Keratinocyte (primary cell): ENCODE measurements at places on chromosomes 3 and 15.

GRCh38 chr3:180678231-180678630 is 1.1 kb downstream of the CCDC39 start:
- no peak for DNase-seq

DNA sequence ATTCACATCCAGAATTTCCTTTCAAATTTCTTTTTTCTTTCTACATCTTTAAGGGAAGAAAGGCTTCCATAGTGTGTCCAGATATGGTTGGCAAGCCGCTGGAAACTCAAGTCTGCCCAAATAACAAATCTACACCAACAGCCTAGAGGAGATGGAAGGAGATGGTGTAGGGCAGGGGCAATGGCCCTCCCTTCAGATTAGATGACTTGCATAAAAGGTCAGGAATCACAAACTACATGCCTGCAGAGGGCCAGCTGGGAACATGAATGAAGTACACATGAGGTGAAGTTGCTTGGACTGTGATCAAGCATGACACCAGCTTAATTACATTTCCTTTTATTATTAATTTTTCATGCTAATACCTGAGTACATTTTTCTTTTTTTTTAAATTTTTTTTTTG is 10.2 kb downstream of the SLC27A2 start:
- no peak for DNase-seq

DNA sequence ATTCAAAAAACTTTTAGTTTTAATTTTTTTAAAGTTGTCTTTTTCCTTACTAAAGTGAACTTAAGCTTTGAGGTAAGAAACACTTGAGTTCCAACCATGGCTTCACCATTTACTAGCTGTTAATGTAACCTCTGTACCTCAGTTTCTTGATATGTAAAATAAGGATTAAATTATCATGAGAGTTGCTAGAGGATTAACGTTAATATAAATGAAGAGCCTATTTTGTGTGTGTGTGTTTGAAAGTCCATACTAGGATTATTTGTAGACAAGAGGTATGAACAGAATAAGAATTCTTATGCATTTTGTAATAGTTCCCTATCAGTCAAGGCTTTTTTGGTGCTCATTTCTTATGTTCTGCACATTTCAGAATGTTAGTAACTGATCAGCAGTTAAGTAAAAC is 93.7 kb downstream of the MME start:
- DNase-seq: no peak

- no peak for DNase-seq
Measured at GRCh38 chr15:70172566-70173225, 75.0 kb upstream of the TLE3 start.

- peak; percentile 9 for DNase-seq
Measured at GRCh38 chr15:71800835-71801745, 9.3 kb upstream of the NR2E3 start.

- DNase-seq: no peak
Measured at GRCh38 chr3:18099611-18100010, 325.5 kb downstream of the SATB1 start.

- no peak for DNase-seq
Measured at GRCh38 chr15:63601704-63602185, 4.6 kb downstream of the FBXL22 start.

- no peak for DNase-seq
Measured at GRCh38 chr3:38028621-38029361, 651 bp downstream of the PLCD1 start.

GRCh38 chr3:127726894-127727293 is 54.1 kb downstream of the ABTB1 start:
- no peak for DNase-seq

GRCh38 chr3:80014576-80014975 is 246.8 kb upstream of the ROBO1 start:
- DNase-seq: no peak

DNA sequence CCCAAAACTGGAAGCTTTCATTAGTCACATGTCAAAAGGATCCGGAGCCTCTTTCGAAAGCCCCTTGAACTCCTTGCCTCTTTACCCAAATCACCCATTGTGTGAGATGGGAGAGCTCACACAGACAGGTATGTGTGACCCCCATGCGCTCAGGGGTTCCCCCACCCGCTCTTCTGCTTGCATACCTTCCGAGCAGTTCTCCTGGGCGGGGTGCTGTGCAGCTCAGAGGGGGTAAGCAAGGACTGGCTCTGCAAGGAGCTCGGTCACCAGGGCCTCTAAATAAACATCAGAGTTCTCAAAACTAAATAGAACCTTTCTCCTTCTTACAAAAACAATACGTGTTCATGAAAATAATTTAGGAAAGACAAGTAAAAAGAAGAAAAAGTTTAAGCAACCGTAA is 55.7 kb downstream of the PXYLP1 start:
- no peak for DNase-seq

DNA sequence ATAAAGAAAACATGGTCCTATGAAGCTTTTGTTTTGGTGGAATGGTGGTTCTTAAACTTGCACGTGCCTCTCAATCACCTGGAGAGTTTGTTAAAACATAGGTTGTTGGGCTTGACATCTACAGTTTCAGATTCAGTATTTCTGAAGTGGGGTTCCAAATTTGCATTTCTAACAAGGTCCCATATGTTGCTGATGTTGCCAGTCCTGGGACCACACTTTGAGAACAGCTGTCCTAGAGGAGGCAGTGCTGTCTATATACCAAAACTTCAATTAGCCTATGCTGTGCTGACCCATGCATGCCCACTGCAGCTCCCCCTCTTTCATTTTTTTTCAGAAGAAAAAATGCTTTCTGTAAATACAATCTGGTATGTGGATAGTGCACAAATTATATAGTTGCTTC is 31.3 kb downstream of the ALCAM start:
- DNase-seq: no peak

GRCh38 chr15:57017024-57017423 is 98.6 kb downstream of the TCF12 start:
- DNase-seq: no peak

- no peak for DNase-seq
Measured at GRCh38 chr3:167750272-167750971, 14.9 kb downstream of the SERPINI1 start.

DNA sequence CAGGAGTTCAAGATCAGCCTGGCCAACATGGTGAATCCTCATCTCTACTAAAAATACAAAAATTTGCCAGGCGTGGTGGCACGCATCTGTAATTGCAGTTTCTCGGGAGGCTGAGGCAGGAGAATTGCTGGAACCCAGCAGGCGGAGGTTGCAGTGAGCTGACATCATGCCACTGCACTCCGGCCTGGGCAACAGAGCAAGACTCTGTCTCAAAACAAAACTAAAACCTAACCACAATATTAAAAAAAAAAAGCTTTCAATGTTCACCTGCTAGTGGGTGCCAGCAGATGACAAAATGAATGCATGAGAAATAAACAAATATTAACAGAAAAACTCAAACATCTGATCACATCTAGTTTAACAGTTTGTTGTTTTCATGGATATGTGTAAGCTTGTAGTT is 9.0 kb downstream of the SLC24A1 start:
- DNase-seq: no peak

DNA sequence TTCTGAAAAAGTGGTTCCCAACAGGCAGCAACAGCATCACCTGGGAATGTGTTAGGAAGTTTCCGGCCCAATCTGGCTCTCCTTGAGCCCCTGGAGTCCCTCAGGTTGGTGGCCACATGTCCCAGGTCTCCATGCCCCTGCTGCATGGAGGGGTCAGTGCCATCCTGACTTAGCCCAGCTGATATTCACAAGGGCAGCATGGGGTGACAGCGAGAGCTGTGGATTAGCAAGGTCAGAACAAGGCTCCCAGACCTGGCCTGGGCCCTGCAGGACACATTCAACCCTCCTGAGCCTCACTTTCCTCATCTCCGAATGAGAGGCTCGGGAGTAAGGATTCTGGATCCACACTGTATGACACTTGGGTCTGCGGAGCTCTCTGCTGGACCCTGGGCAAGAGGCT is 243.8 kb upstream of the TLE3 start:
- DNase-seq: no peak

DNA sequence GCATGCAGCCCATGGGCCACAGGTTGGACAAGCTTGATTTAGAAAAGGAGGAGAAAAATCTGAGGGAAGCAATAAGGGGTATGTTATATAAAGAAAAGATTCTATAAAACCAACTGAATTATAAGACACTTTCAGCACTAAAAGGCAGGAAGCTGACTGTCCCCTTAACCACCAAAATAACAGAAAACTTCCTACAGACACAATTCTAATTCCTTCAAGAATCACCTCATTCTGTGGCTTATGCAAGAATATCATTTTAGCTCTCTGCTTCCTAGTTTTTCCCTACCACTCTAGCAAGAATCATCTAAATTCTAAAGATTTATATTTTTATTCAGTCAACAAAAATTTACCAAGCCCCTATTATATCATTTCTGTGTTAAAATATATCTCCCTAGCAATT is 6.3 kb downstream of the STAG1 start:
- DNase-seq: no peak

- DNase-seq: no peak
Measured at GRCh38 chr3:152192050-152192449, 76.7 kb upstream of the MBNL1 start.

- no peak for DNase-seq
Measured at GRCh38 chr15:88828791-88829190, 25.6 kb downstream of the ACAN start.

DNA sequence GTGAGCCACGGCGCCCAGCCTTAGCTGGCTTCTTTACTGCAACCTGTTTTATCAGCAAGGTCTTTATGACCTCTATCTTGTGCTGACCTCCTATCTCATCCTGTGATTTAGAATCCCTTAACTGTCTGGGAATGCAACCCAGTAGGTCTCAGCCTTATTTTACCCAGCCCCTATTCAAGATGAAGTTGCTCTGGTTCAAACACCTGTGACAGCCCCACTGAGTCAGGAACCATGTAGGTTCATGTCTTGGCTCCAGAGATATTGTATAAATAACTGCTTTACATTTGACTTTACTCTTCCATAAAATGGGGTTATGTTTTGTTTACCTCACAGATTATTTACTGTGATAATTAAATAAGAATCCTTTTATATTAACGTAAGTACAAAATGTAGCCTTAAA is 27.1 kb upstream of the ANO10 start:
- no peak for DNase-seq

DNA sequence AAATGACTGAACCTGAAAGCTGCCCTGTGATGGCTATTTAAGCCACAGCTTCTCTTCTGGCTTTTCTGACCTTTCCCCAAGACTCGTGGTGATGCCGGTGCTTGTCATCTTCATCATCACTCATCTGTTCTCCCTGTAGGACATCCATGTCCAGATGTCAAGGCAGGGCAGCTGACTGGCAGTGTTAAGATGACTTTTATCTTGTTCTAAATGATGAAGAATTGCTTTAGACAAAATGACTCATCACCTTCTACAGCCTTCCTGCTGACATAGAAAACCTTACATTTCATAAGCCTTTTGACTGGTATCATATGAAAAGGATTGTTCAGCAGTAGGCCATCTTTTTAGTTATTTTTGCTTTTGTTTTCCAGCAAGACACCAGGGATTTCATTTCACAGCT is 67.0 kb upstream of the GPR149 start:
- no peak for DNase-seq

GRCh38 chr3:146159616-146160320 is 1.2 kb downstream of the PLOD2 start:
- DNase-seq: no peak

- DNase-seq: no peak
Measured at GRCh38 chr15:43125100-43125661, 8.2 kb upstream of the TMEM62 start.

- no peak for DNase-seq
Measured at GRCh38 chr15:88232771-88233201, 23.8 kb downstream of the NTRK3 start.

DNA sequence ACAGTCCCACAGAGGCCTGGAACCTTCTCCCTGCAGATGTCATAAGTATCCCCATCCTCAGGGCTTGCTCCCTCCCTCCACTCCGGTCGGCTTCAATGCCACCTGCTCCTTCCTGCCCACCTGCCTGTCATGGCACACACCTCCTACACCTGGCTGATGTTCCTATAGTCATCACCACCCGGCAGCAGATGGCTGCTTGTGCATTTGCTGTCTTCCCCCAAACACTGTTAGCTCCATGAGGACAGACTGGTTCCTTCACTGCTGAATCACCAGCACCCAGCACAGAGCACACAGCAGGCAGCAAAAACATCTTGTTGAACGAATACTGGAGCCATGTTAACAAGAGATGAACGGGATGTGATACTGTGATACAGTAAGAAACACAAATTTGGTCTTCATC is 14.8 kb downstream of the TARS3 start:
- DNase-seq: no peak

DNA sequence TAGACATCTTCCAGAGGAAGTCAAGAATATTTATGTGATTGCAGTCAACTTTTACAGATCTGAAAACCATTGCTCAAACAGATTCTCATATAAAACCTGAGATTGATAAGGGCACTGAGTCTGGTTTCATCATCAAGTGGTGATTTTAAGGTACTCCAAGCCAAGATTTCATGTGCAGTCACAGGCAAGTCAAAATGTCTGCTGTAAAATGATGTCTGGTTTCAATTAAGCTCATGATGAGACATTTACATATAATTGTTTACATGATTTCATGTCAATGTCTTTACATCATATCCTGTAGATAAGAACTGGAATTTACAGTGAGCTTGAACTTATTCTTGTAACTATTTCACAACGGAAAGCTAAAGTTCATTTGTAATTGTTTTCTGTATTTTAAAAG is 1215.5 kb downstream of the ROBO2 start:
- no peak for DNase-seq

- DNase-seq: no peak
Measured at GRCh38 chr3:39088456-39088855, 19.0 kb downstream of the GORASP1 start.

DNA sequence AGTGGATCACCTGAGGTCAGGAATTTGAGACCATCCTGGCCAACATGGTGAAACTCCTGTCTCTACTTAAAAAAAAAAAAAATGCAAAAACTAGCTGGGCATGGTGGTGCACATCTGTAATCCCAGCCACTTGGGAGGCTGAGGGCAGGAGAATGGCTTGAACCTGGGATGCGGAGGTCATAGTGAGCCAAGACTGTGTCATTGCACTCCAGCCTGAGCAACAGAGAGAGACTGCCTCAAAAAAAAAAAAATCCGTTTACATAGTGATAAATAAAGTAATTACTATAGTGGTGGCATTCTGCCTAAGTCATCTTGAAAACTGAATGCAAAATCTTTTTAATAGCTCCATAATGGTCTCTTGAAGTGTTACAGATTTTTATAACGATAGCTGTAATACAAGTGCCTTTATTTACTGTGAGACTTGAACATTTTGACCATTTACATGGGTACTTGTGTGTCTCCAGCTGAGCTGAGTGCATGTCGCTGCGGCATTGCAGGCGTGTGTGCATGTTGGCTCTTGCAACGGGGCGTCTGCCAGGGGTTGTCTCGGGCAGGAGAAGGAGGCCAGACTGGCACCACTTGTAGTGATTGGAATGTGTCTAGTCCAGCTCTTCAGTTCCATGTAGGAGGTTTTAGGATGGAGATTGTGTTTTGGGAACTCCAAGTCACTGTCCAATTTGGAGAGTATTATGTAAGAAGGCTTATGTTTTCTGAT is 111.9 kb downstream of the IGF1R start:
- no peak for DNase-seq
